ENCODE measurements at places on chromosomes 6 and 20. TPM values are rescaled to one million over a fixed set of nuclear protein-coding genes. Genes with fewer than 3 reads are reported as not detected.

The THBS2 gene
- total RNA-seq = not detected

DNA sequence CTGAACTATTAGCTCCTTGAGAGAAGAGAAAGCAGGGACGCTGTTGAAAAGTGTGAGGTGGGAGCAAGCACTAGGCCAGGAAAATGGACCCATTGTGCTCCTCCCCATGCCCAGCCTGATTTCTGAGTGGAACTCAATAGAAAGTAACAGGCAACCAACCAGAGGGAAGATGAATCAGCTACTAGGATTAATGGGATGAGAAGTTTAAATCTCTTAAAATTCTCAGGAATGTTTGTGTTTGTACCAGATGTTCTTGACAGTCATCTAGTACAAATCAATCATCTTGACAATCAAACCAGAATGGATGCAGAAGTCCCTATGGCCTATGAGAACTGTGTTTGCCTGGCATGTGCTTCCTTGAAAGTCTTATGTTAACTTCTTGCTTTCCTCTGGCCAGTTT lies 48.9 kb downstream of the HDDC2 start:
- DNase-seq = no peak

GRCh38 chr6:125631165-125631564 lies 118.3 kb upstream of the HEY2 start:
- DNase-seq = no peak

The KIF25 gene
- not detected for total RNA-seq

The CPNE5 gene
- 2.1 TPM for total RNA-seq
